ENCODE measurements at places on chromosomes 6 and 20.
A peak's percentile ranks its signal among the peaks of the same experiment; 100 is the strongest.

- no peak for DNase-seq
These were observed 571 bp upstream of the FOXC1 start for GRCh38 chr6:1609041-1609647.

DNA sequence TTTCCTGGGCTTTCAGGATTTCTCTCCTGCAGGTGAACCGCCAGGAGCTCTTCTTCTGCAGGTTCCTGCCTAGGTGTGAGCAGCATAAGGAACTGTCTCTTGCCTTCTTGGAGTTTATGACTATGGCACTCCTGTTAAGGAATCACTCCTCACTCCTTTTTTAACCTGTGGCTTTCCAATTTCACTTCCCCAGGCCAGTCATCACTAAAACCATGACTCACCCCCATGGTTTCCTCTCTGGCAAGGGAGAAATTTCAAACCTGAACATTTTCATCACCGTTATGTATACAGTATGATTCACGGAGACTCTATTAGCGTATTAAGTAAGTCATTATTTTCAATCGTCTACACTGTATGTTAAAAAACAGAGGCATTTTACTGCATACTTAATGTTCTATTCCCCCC is 78.2 kb upstream of the ARID1B start:
- DNase-seq: no peak

DNA sequence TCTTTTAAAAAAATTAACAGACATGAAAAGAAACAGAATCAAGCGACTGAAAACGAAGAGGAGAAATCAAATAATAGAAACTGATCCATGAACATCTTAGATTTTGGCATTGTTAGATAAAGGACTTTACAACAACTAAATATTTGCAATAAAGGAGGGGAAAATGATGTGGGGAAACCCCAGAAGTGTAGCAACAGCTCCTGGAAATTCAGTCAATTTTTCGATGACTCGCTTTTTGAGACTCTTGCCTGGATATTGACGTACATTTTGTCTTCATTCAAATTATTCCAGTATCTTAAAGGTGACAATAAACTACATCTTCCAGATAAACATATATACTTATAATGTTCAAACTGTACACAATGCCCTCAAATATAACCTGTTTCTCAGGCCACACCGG is 44.1 kb downstream of the ADGB start:
- DNase-seq: no peak

GRCh38 chr20:50199703-50200102 is 9.1 kb downstream of the CEBPB start:
- no peak for DNase-seq

DNA sequence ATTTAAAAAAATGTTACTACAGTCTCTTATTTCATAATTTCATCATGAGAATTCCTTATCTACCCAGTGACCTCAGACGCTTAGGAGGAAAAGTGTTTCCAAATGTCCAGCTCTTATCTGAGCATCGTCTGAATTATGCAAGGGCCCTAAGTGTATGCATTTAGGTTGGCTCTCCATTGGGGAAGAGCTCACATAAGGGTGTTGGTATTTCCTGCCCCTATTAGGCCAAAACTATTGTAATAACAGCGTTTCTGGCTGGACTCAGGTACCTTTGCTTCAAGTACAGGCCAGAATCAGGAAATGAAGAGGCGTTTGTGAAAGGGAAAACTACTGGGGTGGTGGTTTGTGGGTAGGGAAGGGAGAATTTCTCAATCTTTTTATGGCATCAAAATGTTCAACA is 40.4 kb upstream of the SGK1 start:
- no peak for DNase-seq

GRCh38 chr20:49937027-49937929 is 1.1 kb downstream of the RNF114 start:
- DNase-seq: peak; percentile 42

- DNase-seq: peak; percentile 68
These were observed 25.4 kb downstream of the ANKEF1 start for GRCh38 chr20:10060226-10060625.

DNA sequence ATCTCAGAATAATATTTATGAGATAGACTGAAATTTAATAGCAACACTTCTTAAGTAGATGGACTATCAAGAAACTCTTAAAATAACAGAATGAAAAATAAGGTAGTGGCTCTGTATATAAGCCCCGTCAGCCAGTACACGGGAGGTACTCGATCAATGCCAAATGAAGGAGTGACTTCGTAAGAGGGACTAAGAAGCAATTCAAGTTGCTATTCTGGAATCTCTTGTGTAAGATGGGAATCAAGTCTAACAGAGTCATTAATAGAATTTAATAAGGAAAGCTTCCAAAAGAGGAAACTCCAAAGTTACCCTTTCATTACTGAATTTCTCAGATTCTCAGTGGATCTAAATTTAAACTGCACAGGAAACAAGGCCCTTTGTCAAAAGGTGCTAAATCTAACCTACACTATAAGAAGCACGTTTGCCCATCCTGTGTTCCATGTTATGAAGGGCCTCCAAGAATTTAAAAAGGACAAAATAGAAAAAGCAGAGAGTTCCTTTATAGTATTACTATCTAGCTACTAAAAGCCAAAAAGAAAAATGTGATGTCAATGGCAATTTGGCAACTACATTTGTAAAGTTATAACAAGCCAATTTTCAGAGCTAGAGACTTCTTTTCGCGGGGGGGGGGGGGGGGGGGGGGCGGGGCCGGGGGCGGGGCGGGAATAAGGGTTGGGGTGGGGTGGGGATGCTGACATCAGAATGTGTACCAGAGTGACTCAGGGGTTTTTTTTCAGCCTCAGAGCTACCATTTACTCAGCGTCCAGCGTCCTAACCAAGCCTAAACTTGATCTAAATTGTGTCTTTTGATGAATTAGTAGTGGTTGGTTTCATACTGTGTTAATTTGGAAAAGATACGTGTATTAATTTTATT is 200.6 kb downstream of the GMPR start:
- no peak for DNase-seq

DNA sequence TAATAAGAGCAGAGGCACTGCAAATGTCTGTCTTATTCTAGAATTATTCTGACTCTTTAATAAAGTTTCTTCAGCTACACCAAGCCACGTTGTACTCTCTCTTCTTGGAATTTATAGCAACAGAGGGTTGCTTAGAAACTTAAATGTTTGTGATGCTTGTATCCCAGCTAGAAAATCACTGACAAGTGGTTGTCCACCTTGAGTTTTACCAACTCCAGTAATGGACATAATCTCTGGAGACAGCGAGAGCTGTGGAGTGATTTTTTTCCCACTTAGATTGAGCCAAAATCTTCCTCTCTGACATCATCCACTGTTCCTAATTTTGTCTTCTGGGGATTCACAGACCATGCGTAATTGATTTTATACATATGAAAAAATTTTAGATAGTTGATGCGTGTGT is 8.0 kb downstream of the ECT2L start:
- DNase-seq: no peak

GRCh38 chr6:12436224-12436623 is 146.1 kb downstream of the EDN1 start:
- no peak for DNase-seq

DNA sequence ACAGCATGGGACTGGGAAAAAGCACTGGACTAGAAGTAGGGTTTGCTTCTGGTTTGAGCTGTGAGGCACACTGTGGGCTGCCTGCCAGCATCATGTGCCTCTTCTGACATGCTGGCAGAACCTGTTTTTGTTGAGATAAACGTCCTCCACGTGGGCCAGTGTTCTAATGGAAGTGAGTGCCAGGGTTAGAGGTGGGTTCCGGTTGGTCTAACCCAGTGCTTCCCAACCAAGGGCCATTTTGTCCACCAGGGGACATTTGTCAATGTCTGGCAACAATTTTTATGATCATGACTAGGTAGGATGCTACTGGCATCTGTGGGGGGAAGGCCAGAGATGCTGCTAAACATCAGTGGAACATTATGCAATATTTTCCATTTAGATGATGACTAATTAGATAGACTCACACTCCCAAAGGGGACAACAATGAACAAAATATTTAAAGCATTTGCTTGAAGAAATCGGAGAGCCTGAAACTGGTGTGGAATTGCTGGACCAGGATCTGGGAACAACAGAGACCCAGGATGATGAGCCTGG is 7.8 kb upstream of the APMAP start:
- no peak for DNase-seq

GRCh38 chr6:75280131-75280855 is 4.3 kb downstream of the TMEM30A start:
- no peak for DNase-seq

- DNase-seq: no peak
These were observed 130.0 kb downstream of the TSHZ2 start for GRCh38 chr20:53101992-53102760.

GRCh38 chr6:403659-404655 is 12.4 kb downstream of the IRF4 start:
- DNase-seq: no peak

DNA sequence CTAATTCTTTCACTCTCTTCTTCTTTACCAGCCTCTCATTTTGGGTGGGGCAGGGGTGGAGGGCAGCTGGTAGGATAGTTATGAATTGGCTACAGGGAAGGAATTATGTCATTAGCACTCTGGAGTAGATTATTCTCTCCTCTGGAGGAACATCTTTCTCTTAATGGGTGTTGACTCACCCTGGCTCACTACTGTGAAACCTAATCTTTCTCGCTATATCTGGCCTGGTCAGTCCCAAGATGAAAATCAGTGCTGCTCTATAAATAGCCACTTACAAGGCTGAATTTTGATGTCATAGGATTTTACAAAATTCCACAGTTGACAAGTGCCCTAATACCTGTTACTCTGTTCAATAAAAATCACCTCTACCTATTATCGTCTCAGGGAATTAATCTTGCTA is 151.3 kb downstream of the COL9A1 start:
- no peak for DNase-seq

DNA sequence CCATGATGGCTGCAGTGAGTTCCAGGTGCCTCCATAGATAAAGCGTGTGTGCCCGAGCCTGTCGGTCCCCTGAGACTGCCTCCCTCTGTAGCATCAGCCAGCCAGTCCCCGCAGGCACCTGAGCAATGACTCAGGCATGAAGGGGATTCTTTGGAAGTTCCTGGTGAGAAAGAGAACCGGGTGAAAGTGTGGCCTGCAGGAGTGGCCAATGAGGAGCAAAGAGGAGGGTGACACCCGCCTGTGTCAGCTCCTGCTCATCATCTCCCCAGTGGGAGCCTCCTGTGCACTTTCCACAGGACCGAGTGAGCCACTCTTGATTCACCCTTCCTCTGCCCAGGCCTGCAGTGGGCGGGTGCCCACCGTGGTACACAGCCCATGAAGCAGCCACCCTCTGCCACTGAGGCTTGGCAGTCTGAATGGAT is 71.2 kb upstream of the PTPN1 start:
- no peak for DNase-seq

DNA sequence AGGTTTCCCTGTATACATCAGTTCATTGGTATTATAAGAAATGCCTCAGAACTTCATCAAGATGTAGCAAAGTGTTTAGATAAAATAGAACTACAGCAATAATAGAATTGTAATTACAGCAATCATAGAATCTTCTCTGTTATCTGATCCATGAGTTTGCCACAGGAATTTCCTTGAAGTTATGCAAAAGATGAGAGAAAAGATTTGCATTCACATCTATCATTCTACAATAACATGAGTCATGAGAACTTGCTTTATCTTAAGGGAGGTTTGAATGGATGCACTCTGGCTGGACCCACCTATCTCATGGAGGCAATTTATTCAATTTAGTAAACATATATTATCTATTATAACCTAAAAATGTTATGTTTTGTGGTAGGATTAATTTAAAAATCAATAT is 329.8 kb upstream of the EPHA7 start:
- DNase-seq: no peak

DNA sequence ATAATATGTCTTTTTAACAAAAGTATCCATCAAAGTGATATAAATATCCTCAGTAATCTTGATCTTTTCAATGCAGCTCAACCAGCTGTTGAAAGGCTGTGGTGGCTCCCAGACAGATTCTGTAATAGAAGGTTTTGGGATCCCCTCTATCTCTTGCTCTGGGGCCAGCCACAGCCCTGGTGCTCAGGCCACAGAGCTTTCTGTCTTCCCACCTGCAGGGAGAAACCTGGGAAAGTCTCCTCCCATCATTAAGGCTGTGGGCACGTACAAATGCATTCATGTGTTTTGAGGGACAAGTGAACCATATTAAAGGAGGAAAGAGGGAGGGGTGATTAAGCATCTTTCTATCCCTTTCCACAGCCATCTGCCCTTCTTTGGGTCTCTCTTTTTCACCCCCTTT is 183.1 kb downstream of the PRDM13 start:
- DNase-seq: no peak

- no peak for DNase-seq
These were observed 19.8 kb downstream of the NFYA start for GRCh38 chr6:41092421-41093140.

GRCh38 chr6:43240950-43241349 is 2.3 kb upstream of the TTBK1 start:
- DNase-seq: no peak

All from germinal center (tissue), 1 donor.